ENCODE measurements at places on chromosomes 4 and X. TPM values are rescaled to one million over a fixed set of nuclear protein-coding genes. Genes with fewer than 3 reads are reported as not detected.
A peak's percentile ranks its signal among the peaks of the same experiment; 100 is the strongest.

Gene TCEAL1
- 10.9 TPM for total RNA-seq

Gene STAP1
- not detected for total RNA-seq

Gene ATG4A
- total RNA-seq = 2.8 TPM

Gene RNF150
- 6.1 TPM for total RNA-seq

Gene ZCCHC12
- 0.08 TPM for total RNA-seq

Gene PAGE2
- total RNA-seq = not detected

Gene TEX13D
- total RNA-seq = not detected

Gene ZNF518B
- 9.5 TPM for total RNA-seq

Gene GIMD1
- total RNA-seq = not detected

Gene DSPP
- not detected for total RNA-seq

Gene TRAPPC2
- 12.9 TPM for total RNA-seq

Gene ANOS1
- 68.5 TPM for total RNA-seq

Gene GRID2
- 65.4 TPM for total RNA-seq

Gene CT83
- not detected for total RNA-seq

Gene WDFY3
- total RNA-seq = 79.1 TPM

- no peak overlapping the region for H3K27ac ChIP-seq
- no peaks in the 10 kb centered on the region for H3K27me3 ChIP-seq
- H3K36me3 ChIP-seq = no peaks in the 10 kb centered on the region
- peak; percentile 31 for DNase-seq
- H3K4me1 ChIP-seq = no peaks in the 10 kb centered on the region
Measured at GRCh38 chrX:78029663-78030062, 60.2 kb upstream of the PGAM4 start.

GRCh38 chrX:25941087-25941486, 197.1 kb upstream of the MAGEB18 start:
- no peaks in the 10 kb centered on the region for H3K27me3 ChIP-seq
- no peak for DNase-seq
- no peaks in the 10 kb centered on the region for H3K36me3 ChIP-seq

GRCh38 chr4:140935254-140935653, 179.1 kb upstream of the TBC1D9 start:
- H3K27ac ChIP-seq = no peak overlapping the region
- no peak for DNase-seq
- H3K36me3 ChIP-seq = no peaks in the 10 kb centered on the region
- H3K27me3 ChIP-seq = no peaks in the 10 kb centered on the region
- H3K4me3 ChIP-seq = no peak overlapping the region

GRCh38 chr4:4914059-4914820, 54.8 kb downstream of the MSX1 start:
- no peak overlapping the region for H3K27ac ChIP-seq
- H3K27me3 ChIP-seq = no peaks in the 10 kb centered on the region

- no peak for DNase-seq
- no peaks in the 10 kb centered on the region for H3K27me3 ChIP-seq
- H3K4me1 ChIP-seq = no peaks in the 10 kb centered on the region
- H3K4me3 ChIP-seq = no peak overlapping the region
Measured at GRCh38 chr4:77226939-77227705, 70.1 kb downstream of the CCNG2 start.

DNA sequence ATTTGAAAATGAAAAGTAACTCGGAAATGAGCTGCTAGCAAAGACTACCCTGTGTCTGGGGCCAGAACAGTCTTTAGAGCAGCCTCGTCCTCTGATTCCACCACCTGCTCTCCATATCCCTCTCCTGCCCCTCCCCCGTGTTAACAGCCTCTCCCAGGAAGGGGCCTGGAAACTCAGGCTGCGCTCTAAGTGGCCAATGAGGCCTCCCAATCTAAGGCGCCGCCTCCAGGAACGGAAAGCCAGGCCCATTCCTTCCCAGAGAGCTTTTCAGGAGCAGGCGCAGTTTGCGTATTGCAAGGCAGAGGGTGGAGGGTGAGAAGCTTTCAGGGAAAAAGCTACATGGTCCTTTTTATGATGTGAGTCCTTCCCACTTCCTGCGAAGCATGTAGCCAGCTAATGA, 31.2 kb downstream of the RS1 start:
- H3K4me3 ChIP-seq = no peak overlapping the region
- no peaks in the 10 kb centered on the region for H3K4me1 ChIP-seq
- DNase-seq = peak; percentile 84
- H3K36me3 ChIP-seq = no peaks in the 10 kb centered on the region

- H3K4me1 ChIP-seq = no peaks in the 10 kb centered on the region
- no peaks in the 10 kb centered on the region for H3K36me3 ChIP-seq
- no peak overlapping the region for H3K27ac ChIP-seq
- DNase-seq = no peak
- no peak overlapping the region for H3K4me3 ChIP-seq
Measured at GRCh38 chrX:41960142-41960541, 36.8 kb upstream of the CASK start.

- DNase-seq = no peak
- H3K36me3 ChIP-seq = no peaks in the 10 kb centered on the region
- H3K4me3 ChIP-seq = no peak overlapping the region
- H3K27ac ChIP-seq = no peak overlapping the region
- H3K27me3 ChIP-seq = no peaks in the 10 kb centered on the region
- H3K4me1 ChIP-seq = no peaks in the 10 kb centered on the region
Measured at GRCh38 chr4:140869446-140869845, 113.3 kb upstream of the TBC1D9 start.

DNA sequence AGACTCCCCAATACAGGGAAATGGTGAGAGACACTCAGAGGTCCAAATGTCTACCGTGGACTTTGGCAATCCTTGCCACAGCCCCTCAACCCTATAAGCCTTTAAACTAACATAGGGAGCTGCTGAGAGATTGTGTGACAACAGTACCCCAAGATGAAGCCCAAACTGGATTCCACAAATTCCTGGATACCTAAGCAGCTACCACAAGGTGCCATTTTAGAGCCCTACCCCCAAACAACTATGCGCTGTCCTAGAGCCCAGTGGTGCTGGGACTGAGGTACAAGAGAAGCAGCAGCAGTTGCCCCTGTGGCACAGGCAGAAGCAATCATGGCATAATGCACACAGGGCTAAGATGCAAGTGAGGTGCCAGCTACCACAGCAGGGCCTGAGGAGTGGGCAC, 2.7 kb upstream of the TMPRSS11F start:
- H3K4me3 ChIP-seq = no peak overlapping the region
- peak; percentile 38 for DNase-seq
- no peaks in the 10 kb centered on the region for H3K36me3 ChIP-seq
- no peaks in the 10 kb centered on the region for H3K4me1 ChIP-seq
- no peak overlapping the region for H3K27ac ChIP-seq

DNA sequence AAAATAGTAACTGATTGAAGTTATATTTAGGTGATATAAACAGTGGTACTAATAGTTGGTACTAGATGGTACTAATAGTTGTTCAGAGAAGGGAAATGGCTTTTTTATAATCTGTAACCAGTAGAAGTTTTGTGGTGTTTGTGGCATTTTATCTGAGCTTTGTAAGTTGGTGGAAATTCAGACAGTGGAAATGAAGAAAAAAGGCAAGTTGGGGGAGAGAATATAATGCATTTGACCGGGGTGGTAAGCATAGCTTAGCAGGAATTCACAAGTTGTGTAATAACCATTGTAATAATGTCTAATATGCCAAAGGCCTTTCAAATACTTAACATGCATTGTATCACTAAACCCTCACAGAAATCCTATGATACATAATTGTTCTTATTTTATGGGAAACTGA, 36.3 kb downstream of the DTHD1 start:
- no peak for DNase-seq
- H3K4me1 ChIP-seq = no peaks in the 10 kb centered on the region
- no peaks in the 10 kb centered on the region for H3K27me3 ChIP-seq
- H3K4me3 ChIP-seq = no peak overlapping the region
- H3K36me3 ChIP-seq = no peaks in the 10 kb centered on the region

GRCh38 chr4:146183209-146183608, 7.7 kb downstream of the LSM6 start:
- H3K27me3 ChIP-seq = no peaks in the 10 kb centered on the region
- H3K4me3 ChIP-seq = no peak overlapping the region
- H3K27ac ChIP-seq = no peak overlapping the region
- no peak for DNase-seq
- peaks cover 17% of the 10 kb centered on the region for H3K36me3 ChIP-seq

DNA sequence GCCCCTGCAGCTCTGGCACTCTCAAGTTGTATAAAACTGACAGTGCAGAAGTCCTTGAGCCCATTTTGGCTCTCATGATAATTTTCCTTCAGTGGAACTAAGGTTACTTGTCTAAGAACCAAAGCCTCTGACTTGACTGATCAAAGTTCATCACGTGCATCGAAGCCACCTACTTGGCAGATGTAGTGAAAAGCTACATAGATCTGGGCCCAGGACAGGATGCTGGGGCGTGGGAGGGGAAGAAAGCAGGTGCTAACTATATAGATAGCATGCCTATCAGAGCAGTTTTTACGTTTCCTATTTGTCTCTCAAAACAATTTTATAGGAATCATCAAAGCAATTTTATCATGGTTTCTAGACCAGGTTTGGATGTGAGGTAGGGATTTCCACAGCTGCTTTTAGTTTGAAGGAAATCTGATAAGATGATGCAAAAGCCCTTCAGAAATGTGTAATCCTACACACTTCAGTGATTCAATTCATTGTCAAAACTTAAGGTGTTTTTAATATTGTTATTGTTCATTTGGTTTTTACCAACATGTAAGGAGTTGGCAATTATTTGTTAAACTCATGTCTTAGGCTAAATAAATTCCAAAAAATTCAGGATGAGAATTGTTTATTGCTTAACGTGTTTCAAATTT, 1.2 kb upstream of the CD40LG start:
- H3K27ac ChIP-seq = no peak overlapping the region
- H3K4me1 ChIP-seq = peaks cover 14% of the 10 kb centered on the region

GRCh38 chr4:89055157-89056080, 1.6 kb downstream of the FAM13A start:
- H3K4me1 ChIP-seq = peaks cover 34% of the 10 kb centered on the region
- H3K27ac ChIP-seq = no peak overlapping the region
- peak overlapping the region; percentile 53 for H3K4me3 ChIP-seq

DNA sequence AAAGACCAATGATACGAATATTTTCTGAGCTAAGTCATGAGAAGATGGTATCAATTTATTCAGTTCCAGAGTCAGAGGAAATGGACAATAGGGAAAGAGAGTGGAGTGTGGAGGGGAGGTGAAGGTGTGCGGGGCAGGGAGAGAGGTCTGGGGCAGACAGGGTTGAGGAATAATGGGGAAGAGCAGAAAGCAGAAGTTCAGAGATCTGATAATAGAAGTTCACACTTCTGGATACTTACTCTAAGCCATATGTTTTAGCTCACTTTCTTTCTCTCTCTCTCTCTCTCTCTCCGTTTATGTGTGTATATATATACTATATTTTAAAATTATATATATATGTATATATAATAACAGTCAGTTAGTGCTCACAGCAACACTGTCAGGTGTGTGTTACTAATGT, 40.4 kb downstream of the FOXR2 start:
- no peak overlapping the region for H3K4me3 ChIP-seq
- DNase-seq = no peak
- no peak overlapping the region for H3K27ac ChIP-seq
- H3K27me3 ChIP-seq = no peaks in the 10 kb centered on the region
- no peaks in the 10 kb centered on the region for H3K4me1 ChIP-seq
- H3K36me3 ChIP-seq = no peaks in the 10 kb centered on the region

GRCh38 chr4:40179360-40179759, 17.5 kb upstream of the RHOH start:
- no peaks in the 10 kb centered on the region for H3K36me3 ChIP-seq
- H3K4me1 ChIP-seq = peaks cover 13% of the 10 kb centered on the region
- no peak for DNase-seq
- H3K27ac ChIP-seq = no peak overlapping the region
- H3K4me3 ChIP-seq = no peak overlapping the region

- no peaks in the 10 kb centered on the region for H3K4me1 ChIP-seq
- H3K4me3 ChIP-seq = no peak overlapping the region
- H3K36me3 ChIP-seq = no peaks in the 10 kb centered on the region
- H3K27me3 ChIP-seq = no peaks in the 10 kb centered on the region
- peak; percentile 29 for DNase-seq
Measured at GRCh38 chr4:142741995-142742394, 104.1 kb downstream of the INPP4B start.

DNA sequence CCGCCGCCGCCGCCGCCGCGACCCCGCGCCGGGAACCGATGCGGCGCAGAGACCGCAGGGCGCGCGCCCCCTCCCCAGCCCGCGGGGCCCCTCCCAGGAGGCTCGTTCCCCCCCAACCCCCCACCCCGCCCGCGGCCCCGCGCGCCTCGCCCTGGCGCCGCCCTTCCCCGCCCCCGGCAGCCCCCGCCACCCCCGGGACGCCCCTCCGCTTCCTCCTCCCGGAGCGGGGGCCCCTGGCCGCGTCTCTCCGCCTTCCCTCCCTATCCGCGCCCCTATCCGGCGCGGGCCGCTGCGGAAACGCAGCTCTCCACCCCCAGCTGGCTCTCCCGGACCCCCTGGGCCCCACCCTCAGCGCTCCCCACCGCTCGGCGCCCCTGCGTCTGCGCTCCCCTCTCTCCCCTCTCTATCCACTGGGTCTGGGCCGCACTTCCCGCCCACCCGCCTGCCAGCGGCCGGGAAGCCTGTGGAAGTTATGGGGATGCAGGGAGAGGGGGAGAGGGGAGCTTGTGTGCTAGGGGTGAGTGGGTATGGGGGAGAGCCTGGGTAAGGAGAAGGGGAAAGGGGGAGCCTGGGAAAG, at the start of gene TMEM271:
TMEM271 (minus strand) TSS at position 51 of the 577 bp plus-strand sequence. CDS start 233 bp downstream, outside the sequence.
- H3K4me1 ChIP-seq = peaks cover 31% of the 10 kb centered on the region
- peak within 1 kb of the TSS; percentile 83 for H3K4me3 ChIP-seq
- H3K27ac ChIP-seq = no peak within 1 kb of the TSS
- DNase-seq = peak; percentile 83
- no peaks in the 10 kb centered on the region for H3K36me3 ChIP-seq
- H3K27me3 ChIP-seq = peaks cover 91% of the 10 kb centered on the region

- H3K27ac ChIP-seq = no peak overlapping the region
- no peak overlapping the region for H3K4me3 ChIP-seq
- DNase-seq = peak; percentile 78
- H3K27me3 ChIP-seq = no peaks in the 10 kb centered on the region
Measured at GRCh38 chr4:83644677-83645659, 109.1 kb downstream of the GPAT3 start.

DNA sequence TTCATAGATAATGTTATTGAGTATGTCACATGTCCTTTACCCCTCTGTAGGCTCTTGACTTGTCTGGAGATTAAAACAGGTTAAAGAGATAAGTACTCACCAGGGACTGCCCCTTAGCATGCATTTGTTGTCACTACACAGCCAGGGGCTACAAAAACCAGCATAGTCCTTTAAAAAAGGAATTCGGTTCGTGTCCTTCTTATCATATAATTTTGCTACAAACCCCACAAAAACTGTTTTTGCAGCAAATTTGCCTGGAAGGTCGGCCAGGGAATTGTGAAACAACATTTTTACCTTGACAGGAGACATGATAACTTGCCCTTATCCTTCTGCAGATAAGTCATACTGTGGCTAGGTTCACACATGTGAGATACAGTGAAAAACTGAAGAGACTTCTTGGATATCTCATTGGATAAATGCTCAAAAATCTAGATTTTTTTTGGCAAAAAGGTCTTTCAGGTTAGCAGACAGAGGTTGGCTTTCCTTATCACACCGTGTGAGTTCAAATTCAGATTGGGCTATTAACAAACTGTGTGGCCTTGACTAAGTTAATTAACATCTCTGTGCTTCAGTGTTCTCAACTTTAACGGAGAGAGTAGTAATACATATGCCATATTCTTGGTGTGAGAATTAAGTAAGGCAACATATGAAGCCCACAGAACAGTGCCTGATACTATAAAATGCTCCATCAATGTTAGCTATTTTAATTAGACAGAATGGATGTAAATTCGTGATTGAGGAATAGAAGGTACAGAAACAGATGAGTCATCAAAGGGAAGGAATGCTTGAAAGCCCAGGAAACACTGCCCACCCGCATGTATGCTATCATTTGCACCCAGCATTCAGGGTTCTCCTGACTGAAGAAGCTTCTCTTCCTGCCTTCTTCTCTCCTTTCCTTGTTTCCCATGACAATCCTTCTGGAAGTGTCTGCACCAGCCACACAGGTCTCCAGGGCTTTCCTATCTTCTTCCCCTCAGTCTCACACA, 30.0 kb downstream of the FAM9C start:
- peaks cover 11% of the 10 kb centered on the region for H3K4me1 ChIP-seq
- no peak overlapping the region for H3K4me3 ChIP-seq
- H3K27me3 ChIP-seq = no peaks in the 10 kb centered on the region
- DNase-seq = no peak

All from GM23338 (cell line).